ENCODE measurements at places on chromosomes 6 and 20.

- no peak for DNase-seq
Observed at GRCh38 chr6:19988555-19988954, 151.4 kb downstream of the ID4 start.

GRCh38 chr6:167711768-167712730, 114.7 kb upstream of the AFDN start:
- no peak for DNase-seq

GRCh38 chr20:54525916-54526590, 50.7 kb downstream of the DOK5 start:
- no peak for DNase-seq

- DNase-seq: no peak
Observed at GRCh38 chr6:111606620-111607115, 990 bp upstream of the TRAF3IP2 start.

GRCh38 chr6:108875161-108875555, 26.9 kb downstream of the ARMC2 start:
- DNase-seq: no peak

All from left forelimb (tissue), 1 donor.